ENCODE measurements at places on chromosomes 6 and 20. TPM values are rescaled to one million over a fixed set of nuclear protein-coding genes. Genes with fewer than 3 reads are reported as not detected.

Gene PROKR2
- not detected for total RNA-seq

DNA sequence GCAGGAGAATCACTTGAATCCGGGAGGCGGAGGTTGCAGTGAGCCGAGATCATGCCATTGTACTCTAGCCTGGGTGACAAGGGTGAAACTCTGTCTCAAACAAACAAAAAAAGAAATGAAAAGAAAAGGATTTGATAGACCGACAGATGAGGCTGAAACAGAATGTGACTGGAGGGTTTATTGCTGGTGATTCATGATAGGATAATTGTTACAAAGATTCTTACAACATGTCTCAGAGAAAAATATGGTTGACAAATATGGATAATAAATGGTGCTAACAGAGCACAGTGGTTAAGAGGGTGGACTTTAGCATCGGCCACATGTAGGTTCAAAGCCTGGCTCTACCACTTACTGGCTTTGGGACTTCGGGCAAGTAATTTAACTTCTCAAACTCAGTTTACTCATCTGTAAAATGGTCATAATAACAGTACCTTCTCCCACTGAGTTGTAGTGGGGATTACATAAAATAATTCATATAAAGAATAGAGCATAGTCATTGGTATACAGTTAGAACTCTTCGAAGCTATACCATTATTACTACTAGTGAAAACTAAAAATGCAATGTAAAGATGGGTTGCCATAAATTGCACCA is 131.9 kb downstream of the MAP3K7 start:
- H3K4me1 ChIP-seq, result peaks cover 38% of the 10 kb centered on the region
- no peak overlapping the region for H3K4me3 ChIP-seq
- H3K27me3 ChIP-seq, result no peaks in the 10 kb centered on the region
- peaks cover 20% of the 10 kb centered on the region for H3K36me3 ChIP-seq

Gene UST
- 1.5 TPM for total RNA-seq

DNA sequence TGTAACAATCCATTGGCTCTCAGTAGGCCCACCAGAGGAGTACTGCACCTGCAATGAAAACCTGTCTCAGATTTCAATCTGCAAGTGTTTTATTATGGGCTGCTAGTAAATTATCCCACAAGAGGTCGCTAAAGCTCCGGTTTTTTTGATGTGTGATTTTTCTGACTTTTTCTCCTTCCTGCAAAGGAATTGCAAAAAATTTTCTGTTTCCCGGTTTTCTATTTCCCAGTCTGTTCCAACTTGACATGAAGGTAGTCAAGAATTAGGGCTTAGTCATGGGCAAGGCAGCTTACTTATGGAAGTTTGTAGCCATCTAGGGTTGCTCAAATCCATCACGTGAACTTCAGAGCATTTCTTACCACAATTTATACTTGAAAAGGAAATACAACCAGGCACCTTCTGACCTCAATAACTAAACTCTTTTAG is 38.5 kb upstream of the AHI1 start:
- H3K36me3 ChIP-seq, result peaks cover 13% of the 10 kb centered on the region
- H3K4me1 ChIP-seq, result peaks cover 45% of the 10 kb centered on the region
- H3K27ac ChIP-seq, result peak overlapping the region; percentile 73
- no peak for DNase-seq
- no peaks in the 10 kb centered on the region for H3K27me3 ChIP-seq
- no peak overlapping the region for H3K4me3 ChIP-seq

DNA sequence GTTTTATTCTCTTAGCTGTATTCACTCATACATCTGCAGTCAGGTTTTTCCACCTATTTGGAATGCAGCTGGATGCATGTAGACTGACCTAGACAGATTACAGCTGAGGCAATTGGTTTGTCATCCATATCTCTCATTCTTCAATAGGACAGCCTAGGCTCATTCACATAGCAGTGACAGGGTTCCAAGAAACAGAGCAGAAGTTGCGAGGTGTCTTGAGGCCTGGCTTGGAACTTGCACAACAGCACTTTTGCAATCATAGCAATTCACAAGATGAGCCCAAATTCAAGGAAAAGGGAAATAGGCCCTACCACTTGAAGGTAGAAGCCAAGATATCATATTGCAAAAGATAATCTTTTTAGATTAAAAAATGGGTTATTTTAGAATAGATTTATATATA is 508.9 kb upstream of the JAG1 start:
- no peaks in the 10 kb centered on the region for H3K36me3 ChIP-seq
- no peaks in the 10 kb centered on the region for H3K27me3 ChIP-seq
- no peaks in the 10 kb centered on the region for H3K4me1 ChIP-seq
- no peak overlapping the region for H3K27ac ChIP-seq
- DNase-seq, result no peak
- H3K4me3 ChIP-seq, result no peak overlapping the region

Gene TMEM170B
- total RNA-seq, result 0.70 TPM

- DNase-seq, result no peak
- no peaks in the 10 kb centered on the region for H3K36me3 ChIP-seq
- H3K4me1 ChIP-seq, result no peaks in the 10 kb centered on the region
- H3K27ac ChIP-seq, result no peak overlapping the region
- no peak overlapping the region for H3K4me3 ChIP-seq
Measured at GRCh38 chr6:24603241-24603640, 42.8 kb downstream of the KIAA0319 start.
